ACHN (cell line): ENCODE measurements at places on chromosomes 11 and 22.
A peak's percentile ranks its signal among the peaks of the same experiment; 100 is the strongest.

DNA sequence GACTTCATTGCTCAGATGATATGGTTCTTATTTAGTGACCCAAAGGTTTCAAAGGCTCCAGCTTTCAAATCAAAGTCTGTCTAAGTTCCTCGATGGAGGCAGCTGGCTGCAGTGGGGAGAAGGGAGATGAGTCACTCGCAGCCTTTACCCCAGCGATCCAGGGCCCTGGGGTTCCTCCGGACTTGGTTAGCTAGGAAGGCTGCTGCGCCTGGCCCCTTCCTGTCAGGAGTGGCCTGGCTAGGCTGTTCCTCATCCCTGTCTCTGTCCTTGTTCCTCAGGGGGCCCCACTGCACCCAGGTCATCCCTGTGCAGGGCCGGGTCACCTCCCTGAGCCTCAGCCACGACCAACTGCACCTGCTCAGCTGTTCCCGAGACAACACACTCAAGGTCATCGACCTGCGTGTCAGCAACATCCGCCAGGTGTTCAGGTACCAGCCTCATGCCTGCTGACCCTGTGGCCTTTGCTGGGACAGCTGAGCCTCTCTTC, 13.9 kb downstream of the ATG16L2 start:
- no peak for DNase-seq

DNA sequence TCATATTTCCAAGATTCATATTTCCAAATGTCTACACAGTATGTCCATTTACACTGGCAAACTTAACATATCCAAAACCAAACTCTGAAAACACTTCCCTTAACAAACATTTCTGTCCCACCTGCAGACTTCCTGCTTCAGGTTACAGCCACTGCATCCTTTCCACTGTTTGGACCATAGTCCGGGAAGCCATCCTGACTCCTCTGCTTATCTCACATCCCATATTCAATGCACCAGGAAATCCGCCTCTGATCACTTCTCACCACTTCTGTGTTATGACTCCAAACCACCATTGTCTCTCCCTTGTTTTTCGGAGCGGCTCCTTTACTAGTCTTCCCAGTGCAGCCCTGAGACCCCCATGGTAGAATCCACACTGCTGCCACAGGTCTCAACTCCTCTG, 30.1 kb downstream of the HIRA start:
- DNase-seq, result no peak

DNA sequence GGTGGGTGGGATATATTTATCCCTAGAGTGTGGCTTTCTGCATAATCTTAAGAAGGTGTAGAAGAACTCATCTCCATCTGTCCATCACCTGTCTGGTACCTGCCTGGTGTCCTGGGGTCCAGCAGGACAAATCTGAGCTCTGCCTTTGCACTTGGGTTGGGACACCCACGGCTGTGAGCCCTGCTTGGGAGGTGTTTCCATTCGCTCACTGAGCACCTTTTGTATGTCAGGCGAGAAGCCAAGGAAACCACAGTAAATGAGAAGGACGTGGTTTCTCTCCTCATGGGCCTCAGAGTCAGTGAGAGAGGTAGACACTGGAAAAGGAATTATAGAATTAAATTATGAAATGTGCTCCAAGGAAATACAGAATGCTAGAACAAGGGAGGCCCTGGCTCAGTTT, 555.9 kb downstream of the MIAT start:
- no peak for DNase-seq

DNA sequence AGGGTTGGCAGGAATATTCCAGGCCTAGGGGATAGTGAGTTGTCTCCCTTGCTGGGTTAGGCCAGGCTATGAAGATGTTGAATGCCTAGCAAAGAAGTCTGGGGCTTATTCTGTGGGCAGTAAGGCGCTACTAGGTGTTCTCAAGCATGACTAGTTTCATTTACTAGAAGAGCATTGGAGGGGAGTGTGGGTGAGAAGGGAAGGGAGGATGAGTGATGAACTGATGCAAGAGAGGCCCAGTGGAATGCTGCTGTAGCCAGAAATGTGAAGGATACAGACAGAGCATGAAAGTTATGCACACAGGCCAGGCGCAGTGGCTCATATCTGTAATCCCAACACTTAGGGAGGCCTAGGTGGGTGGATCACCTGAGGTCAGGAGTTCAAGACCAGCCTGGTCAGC, 33.5 kb downstream of the POU2F3 start:
- DNase-seq, result peak; percentile 28

GRCh38 chr11:64869571-64870175, 8.7 kb downstream of the EHD1 start:
- DNase-seq, result no peak

DNA sequence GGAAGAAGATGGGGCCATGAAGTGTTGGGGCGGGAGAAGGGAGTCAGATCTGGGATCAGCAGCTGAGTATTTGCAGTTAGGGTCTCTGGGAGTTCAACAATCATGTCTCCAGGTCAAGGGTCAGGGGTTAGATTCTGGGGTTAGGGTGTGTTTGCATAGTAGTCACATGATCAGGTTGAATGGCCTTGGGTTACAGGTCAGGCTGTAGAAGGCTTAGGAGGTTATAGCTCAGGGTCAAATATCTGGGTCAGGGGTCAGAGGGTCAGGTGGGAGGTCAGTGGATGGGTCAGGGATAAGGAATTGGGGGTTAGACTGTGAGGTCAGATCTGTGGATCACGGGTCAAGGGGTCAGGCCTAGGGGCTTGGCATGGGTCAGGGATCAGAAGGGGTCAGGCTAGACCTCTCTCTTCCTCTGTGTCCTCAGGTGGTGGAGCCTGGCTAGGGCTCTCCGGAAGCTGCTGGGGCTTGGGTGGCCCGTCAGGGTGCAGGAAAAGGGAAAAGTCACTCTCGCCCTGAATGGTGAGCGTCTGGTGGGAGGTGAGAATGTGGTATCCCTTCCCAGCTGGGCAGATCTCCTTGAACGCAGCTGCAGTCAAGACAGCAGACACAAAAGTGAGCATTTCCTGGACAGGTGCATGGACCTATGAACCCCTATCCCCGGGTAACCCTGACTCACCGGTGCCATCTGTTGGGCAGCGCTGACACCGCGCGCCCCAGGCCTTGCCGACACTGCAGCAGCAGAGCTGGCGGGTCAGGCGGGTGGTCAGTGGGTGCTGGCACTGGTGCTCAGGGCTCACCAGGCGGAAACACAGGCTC, 6.4 kb downstream of the LTBP3 start:
- DNase-seq, result peak; percentile 54

DNA sequence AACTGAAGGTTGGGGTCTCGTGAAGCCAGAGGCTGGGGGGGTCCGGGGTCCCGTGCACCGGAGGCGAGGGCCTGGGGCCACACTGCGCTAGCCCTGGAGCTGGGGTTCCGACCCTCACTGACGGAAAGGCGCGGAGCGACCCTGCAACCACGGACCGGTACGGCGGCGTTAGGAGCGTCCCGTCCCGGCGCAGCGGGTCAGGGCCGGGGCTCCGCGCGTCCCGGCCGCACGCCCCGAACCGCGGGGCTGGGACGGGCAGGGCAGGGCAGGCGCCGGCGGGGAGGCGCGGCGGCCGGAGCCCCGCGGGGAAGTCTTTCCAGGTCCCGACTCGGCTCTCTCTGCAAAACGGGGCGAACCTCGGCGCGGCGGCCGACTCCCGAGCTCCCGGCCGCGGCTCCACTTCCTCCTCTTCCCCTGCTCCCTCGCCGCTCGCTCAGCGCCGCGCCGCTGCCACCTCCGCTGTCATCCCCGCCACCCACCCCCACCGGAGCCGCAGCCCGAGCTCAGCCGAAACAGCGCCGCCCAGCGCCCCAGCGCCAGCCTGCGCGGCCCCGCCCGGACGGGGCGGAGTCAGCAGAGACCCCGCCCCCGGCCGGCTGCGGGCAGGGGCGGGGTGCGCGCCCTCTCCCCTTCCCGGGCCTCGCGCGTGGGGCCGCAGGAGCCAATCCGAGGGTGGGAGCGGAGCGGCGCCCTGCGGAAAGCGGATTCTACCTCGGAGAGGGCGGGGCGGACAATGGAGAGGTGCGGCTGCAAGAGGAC, at the start of gene GDPD5:
Gene GDPD5 (minus strand): TSS at position 509 of the 759 bp plus-strand sequence. CDS start 48,206 bp downstream, outside the sequence.
- peak; percentile 78 for DNase-seq

- DNase-seq, result no peak
These were observed 38.0 kb downstream of the MRGPRD start for GRCh38 chr11:68942751-68943271.

DNA sequence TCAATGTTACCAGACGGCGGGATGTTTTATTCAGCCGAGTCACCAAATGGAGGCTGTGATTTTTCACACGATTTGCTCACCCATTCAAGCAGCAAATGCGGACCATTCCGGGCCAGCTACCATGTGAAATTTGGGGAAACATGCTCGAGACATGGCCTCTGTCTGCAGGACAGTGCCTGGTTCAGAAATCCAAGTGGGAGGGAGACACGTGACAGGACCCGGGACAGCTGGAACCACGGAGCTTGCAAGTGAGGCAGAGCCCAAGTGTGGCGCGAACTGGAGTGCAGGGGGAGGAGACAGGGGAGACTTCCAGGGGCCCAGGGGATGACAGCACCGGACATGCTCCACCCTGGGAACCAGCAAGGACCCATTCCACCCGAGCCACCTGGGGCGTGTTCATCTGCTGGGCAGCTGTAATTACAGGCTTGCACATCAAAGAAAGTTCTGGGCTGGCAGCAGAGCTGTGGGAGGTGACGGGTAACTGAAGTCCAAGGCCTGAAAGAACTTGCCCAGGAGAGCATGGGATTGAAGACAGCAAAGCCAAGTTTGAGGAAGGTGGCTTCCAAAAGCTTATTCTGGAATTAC, 16.5 kb downstream of the CERK start:
- no peak for DNase-seq

- no peak for DNase-seq
These were observed 6.6 kb downstream of the ARHGAP8 start for GRCh38 chr22:44759001-44759400.
